ENCODE measurements at places on chromosomes 12 and 14.

DNA sequence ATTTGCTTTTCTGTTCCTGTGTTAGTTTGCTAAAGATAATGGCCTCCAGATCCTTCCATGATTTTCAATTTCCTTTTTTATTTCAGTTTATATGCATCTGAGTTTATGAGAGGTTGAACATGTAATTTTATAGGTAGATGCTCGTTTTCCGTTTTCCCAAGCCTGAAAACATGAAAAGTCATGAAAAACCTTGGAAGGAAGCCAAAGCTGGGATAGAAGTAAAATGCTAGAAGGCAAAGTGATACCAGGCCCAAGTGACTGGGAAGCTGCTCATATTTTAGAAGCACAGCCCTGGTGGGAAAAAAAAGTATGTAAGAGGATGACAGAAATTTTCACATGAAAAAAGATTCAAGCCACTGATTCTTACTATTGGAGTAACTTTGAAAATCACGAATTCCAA is 290.8 kb downstream of the PRKD1 start:
- no peak for DNase-seq

DNA sequence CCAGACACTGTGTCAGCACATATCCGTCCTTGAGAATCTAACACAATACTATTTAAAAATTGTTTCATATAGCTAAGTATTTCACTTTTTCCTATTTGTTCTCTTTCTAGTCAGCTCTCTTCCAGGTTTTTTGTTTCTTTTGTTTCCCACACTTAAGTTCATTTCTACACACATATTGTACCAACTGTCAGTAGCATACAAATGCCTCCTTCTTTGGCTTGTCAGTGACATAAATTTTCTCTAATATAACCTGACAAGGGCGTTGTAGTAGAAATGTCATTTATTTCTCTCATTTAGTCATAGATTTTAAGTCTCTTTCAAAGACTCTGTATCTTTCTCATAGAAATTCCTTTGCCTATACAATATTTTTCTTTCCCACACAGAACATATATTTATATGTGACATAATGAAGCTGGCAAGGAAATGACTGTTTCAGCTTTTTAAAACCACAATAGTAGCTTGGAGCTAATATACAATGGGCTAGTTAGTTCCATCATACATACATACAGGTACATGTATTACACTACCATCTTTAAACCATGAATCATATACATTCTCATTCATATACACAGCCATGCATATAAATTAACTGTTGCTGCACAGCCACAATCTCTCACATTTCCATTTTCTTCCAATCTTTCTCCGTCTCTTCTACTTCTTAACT is 42.3 kb upstream of the EPS8 start:
- no peak for DNase-seq

DNA sequence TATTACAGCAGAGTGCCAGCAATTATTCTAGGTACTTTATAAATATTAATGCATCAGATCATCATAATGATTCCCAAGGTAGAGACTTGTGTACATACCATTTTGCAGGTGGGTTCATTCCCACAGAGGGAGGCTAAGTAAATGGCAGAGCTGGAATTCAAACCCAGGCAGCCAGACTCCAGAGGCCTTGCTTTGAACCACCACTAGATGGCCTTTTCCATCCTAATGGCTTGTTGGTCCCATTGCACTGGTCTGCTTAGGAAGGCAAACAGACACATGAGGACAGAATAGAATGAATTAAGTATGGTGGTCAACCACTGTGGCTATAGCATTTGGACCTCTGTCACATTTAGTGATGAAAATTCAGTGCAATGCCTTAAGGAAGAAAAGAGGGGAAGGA is 158.7 kb downstream of the METTL25 start:
- no peak for DNase-seq

GRCh38 chr12:104218935-104219334 is 3.4 kb downstream of the TXNRD1 start:
- no peak for DNase-seq

DNA sequence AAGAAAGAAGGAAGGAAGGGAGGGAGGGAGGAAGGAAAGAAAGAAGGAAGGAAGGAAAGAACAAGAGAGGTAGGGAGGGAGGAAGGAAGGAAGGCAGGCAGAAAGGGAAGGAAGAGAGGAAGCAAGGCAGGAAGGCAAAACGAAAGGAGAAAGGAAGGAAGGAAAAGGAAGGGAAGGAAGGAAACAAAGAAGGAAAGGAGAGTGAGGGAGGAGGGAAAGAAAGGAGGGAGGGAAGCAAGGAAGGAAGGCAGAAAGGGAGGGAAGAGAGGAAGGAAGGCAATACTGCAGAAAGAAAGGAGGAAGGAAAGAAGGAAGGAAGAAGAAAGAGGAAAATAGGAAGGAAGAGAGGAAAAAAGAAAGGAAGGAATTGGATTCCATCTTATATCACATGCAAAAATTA is 1303.1 kb upstream of the TMEM132C start:
- no peak for DNase-seq

- DNase-seq, result no peak
These were observed 42.7 kb downstream of the AEBP2 start for GRCh38 chr12:19482036-19482435.

GRCh38 chr14:72738161-72738611 is 155.7 kb downstream of the DPF3 start:
- no peak for DNase-seq
